ENCODE measurements at places on chromosomes 11 and 22.

DNA sequence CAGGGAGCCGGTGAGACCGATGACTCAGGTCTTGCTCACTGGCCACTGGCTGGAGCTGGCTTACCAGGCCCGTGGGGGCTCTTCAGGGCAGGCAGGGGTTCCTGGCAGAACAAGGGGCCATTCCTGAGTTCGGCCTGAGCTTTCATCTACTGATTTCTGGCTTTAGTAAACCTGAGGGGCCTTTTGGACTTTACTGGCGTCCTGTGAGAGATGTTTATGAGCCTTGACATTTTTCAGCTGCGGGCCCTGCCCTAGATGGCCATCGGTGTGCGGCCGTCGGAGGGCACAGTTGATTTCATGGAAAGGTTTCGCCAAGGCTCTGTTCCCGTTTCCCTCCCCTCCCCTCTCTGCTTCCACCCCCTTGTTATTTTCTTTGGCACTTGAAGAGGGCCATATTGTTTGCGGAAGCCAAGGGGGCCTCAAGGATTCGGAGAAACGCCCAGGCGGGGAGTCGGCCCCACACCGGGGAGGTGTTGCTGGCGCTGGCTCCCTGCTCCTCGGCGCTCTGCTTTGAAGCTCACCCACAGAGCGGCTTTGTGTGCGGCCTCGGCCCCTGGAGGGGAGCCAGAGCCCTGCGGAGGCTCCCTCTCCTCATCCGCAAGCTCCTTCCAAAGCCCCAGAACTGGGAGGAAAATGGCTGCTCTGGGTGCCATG, 17.7 kb downstream of the ELF5 start:
- DNase-seq = no peak

DNA sequence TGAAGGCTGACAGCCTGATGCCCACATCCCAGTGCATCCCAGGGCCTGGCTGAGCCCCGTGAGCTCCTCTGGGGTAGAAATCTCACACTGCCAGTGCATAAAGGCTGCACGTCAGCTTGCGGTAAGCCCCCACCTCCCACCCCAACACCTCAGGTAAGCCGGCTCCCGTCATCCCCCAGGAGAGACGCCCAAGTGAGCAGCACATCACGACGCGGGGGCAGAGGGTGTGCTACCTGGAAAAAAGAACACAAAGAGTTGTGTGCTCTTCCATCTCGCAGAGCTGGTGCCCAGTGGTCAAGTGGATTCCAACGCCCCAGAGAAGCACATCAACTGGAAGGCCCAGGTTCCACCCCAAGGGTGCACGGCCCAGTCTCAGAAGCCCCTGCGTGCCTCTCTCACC, 50.0 kb downstream of the IGSF9B start:
- DNase-seq = no peak

DNA sequence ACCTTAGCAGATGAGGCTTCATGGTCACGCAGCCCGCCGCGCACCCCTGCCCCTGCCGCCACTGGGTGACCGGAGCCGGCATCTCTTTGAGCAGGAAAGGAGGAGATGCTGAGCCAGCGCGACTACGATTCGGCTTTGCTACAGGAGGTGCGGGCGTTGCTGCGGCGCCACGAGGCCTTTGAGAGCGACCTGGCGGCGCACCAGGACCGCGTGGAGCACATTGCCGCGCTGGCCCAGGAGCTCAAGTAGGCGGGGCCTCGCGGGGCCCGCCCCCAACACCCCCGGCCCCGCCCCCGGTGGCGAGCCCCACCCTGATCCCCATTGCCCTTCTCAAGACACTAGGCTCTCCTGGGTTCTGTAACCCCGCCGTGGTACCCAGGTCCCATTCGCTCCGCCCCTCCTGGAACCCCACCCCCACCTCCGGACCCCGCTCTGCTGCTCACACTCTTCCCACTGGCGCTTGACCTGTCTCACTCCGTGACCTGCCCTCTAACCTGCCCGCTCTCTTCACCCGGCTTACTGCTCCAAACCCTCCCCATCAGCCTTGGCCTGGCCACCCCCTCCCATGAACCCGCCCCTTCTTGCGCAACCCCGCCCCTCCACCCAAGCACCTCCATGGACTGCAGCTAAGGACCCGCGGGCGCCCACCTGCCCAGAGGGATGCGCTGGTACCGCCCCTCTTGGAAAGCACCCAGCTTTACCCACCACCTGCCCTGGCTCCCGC, 9.1 kb downstream of the CTSF start:
- DNase-seq = peak; percentile 63

- no peak for DNase-seq
These were observed 743.4 kb downstream of the NELL1 start for GRCh38 chr11:21412652-21413383.

- DNase-seq = no peak
These were observed 194.5 kb downstream of the NAV2 start for GRCh38 chr11:19907008-19907579.

- DNase-seq = no peak
These were observed 8.8 kb upstream of the IZUMO1R start for GRCh38 chr11:94295534-94295933.

DNA sequence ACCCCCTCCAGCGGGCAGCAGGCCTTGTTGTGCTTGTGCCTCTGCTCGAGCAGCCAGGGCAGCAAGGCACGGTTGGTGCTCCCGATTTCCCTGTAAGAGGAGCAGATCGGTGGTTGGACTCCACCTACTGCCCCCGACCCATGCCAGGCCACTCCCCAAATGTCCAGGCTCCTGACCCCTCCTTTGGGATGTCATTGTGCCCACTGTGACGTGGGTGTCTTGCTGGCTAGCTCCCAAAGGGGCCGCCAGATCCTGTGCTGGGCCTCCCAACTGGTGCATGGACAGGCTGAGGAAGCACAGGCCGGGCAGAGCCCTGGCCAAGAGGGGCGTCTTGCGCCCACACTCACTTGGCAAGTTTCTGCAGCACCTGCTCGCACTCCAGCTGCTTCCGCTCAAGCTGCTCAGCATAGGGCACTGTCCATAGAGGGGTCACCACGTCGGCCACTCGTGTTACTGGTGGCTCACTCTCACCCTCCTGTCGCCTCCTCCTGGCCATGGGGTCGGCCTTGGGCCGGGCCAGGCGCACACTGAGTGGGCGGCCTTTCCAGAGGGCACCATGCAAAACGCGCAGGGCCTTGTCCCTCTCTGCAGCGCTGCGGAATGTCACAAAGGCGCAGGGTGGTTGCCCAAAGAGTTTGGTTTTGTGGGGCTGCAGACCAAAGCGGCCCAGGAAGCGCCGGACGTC, at the start of gene RANBP1:
Gene RANBP1, plus strand, starts transcription at position 414 of the 685 bp plus-strand sequence. Its CDS starts 81 bp downstream, at position 495.
- DNase-seq = no peak
